ENCODE measurements at places on chromosomes 6 and 20. TPM values are rescaled to one million over a fixed set of nuclear protein-coding genes. Genes with fewer than 3 reads are reported as not detected.

The GFOD1 gene
- 26.3 TPM for total RNA-seq

The RBPJL gene
- not detected for total RNA-seq

The TPX2 gene
- 114 TPM for total RNA-seq

The TCP11 gene
- not detected for total RNA-seq

The LY6G5B gene
- 23.9 TPM for total RNA-seq

The EGFL8 gene
- 13.6 TPM for total RNA-seq

DNA sequence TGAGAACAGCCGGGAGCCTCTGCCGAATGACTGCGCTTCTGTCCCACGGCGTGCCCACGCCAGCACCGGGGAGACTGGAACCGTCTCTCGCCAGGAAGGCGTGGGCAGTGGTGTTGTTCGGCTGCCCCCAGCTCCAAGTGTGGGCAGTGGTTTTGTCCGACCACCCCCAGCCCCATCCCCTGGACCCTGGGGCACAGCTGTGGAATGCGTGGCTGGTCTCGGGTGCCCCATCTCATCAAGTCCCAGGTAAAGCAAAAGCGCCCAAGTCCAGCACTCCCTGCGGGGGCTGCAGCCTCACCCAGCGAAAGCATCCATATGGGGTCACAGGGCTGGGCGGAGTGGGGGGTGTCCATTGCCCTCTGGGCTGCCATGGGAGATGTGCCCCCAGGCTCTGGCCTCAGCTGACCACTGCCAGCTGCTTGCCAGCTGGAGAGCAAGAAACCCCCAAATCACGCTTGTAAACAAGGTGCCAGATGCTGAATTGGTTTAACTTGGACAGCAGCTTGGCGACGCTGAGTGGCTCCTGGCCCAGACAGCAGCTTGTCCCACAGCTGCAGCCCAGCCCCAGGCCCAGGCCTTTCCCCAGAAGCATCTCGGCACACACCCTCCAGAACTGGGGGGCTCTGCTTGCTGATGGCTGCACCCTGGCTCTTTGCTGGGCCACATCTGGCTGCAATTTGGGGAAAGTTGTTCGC, 4.5 kb downstream of the CABLES2 start:
- no peak for DNase-seq
- peaks cover 11% of the 10 kb centered on the region for H3K4me1 ChIP-seq
- no peaks in the 10 kb centered on the region for H3K27me3 ChIP-seq

- H3K4me3 ChIP-seq, result no peak overlapping the region
- DNase-seq, result no peak
- no peak overlapping the region for H3K27ac ChIP-seq
- peaks cover 35% of the 10 kb centered on the region for H3K36me3 ChIP-seq
- H3K27me3 ChIP-seq, result no peaks in the 10 kb centered on the region
Observed at GRCh38 chr6:57102976-57103375, 13.0 kb downstream of the ZNF451 start.

- H3K27ac ChIP-seq, result no peak overlapping the region
- H3K27me3 ChIP-seq, result no peaks in the 10 kb centered on the region
Observed at GRCh38 chr6:23027281-23027680, 457.9 kb downstream of the HDGFL1 start.

DNA sequence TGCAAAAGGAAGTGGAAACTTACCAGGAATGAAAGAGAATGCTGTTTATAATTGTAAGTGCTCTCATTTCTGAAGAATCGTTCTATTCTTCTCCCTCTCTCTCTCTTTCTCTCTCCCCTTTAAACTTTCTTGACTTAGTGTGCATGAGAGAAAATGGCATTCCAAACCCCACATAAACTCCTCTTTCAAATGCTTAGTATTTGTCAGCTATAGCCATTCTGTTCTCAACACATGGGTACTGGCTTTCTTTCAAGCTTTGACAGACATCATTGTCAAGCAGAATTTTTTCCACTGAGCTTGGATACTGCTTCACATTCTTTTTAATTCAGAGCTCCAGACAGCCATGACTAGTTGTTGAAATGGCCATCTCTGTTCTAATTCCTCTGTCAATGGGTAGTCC, 51.1 kb upstream of the PREP start:
- H3K4me1 ChIP-seq, result peaks cover 14% of the 10 kb centered on the region
- no peaks in the 10 kb centered on the region for H3K36me3 ChIP-seq
- no peak overlapping the region for H3K4me3 ChIP-seq
- DNase-seq, result no peak

- H3K4me1 ChIP-seq, result no peaks in the 10 kb centered on the region
- H3K27me3 ChIP-seq, result peaks cover 6% of the 10 kb centered on the region
- no peak for DNase-seq
Observed at GRCh38 chr6:130776287-130776925, 50.8 kb upstream of the SMLR1 start.

DNA sequence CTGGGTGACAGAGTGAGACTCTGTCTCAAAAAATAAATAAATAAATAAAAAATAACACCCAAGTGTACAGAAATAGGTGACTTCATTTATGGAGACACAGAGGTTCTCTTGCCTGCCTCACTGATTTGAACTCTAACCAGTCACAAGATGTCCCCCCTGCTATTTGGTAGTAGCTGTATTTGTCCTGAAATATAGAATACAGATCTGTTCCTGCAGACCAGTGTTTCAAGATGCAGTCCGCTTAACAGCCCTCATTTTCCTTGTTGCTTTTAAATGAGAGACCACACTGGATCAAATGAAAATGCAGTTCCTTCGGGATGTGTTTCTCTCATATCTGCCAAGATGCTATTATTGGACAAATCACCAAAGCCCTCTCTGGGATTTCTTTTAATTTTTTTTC, 7.6 kb downstream of the PLCB4 start:
- H3K27me3 ChIP-seq, result no peaks in the 10 kb centered on the region
- no peak overlapping the region for H3K27ac ChIP-seq
- H3K4me3 ChIP-seq, result no peak overlapping the region
- no peaks in the 10 kb centered on the region for H3K4me1 ChIP-seq
- no peak for DNase-seq
- no peaks in the 10 kb centered on the region for H3K36me3 ChIP-seq

GRCh38 chr6:160274871-160275510, 16.4 kb upstream of the SLC22A2 start:
- no peak overlapping the region for H3K27ac ChIP-seq
- H3K27me3 ChIP-seq, result no peaks in the 10 kb centered on the region
- no peak for DNase-seq
- H3K4me1 ChIP-seq, result no peaks in the 10 kb centered on the region

GRCh38 chr6:117547688-117548621, 54.4 kb downstream of the GOPC start:
- H3K4me1 ChIP-seq, result peaks cover 35% of the 10 kb centered on the region
- no peaks in the 10 kb centered on the region for H3K27me3 ChIP-seq
- H3K36me3 ChIP-seq, result peaks cover 19% of the 10 kb centered on the region
- peak overlapping the region; percentile 8 for H3K4me3 ChIP-seq
- DNase-seq, result peak; percentile 64

GRCh38 chr20:4555188-4555890, 166.4 kb upstream of the PRND start:
- H3K4me1 ChIP-seq, result peaks cover 35% of the 10 kb centered on the region
- no peaks in the 10 kb centered on the region for H3K27me3 ChIP-seq
- H3K36me3 ChIP-seq, result no peaks in the 10 kb centered on the region
- DNase-seq, result peak; percentile 88
- peak overlapping the region; percentile 75 for H3K27ac ChIP-seq
- H3K4me3 ChIP-seq, result no peak overlapping the region

- no peaks in the 10 kb centered on the region for H3K27me3 ChIP-seq
- no peak overlapping the region for H3K27ac ChIP-seq
- H3K36me3 ChIP-seq, result no peaks in the 10 kb centered on the region
- peaks cover 6% of the 10 kb centered on the region for H3K4me1 ChIP-seq
- H3K4me3 ChIP-seq, result no peak overlapping the region
- DNase-seq, result no peak
Observed at GRCh38 chr6:116003668-116004067, 57.0 kb downstream of the FRK start.

DNA sequence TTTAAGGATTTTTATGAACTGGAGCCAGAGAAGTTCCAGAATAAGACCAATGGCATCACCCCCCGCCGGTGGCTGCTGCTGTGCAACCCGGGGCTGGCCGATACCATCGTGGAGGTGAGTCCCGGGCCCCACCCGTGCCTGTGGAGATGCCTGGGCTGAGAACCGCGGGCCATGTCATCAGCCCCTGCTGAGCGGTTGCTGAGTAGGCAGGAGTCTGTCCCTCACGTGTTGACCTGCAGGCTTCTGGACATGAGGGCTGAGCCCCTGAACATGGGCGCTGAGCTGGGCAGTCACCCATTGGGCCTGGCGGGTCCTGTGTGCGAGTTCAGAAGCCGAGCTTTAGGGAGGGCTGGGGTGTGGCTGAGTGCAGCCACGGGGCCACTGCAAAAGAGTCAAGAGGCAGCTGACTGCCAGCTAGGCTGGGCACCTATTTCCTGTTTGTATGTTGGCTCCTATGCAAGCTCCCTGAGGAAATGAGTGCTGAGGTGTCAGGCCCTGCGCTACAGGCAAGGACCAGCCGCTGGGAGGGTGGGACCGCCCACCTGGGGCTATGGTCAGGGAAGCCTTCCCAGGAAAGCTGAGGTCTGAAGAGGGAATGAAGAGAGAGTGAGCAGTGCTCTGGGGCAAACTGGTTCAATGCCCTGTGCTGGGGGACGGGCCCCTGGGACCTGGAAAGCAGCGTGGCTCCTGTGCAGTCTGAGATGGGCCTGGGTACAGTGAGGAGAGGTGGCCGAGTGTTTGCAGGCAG, 34.3 kb downstream of the PYGB start:
- H3K27me3 ChIP-seq, result no peaks in the 10 kb centered on the region
- H3K4me1 ChIP-seq, result no peaks in the 10 kb centered on the region
- no peak for DNase-seq
- no peak overlapping the region for H3K27ac ChIP-seq

- no peak overlapping the region for H3K27ac ChIP-seq
- DNase-seq, result no peak
- no peaks in the 10 kb centered on the region for H3K4me1 ChIP-seq
Observed at GRCh38 chr6:9178071-9178470, 742.7 kb upstream of the SLC35B3 start.

DNA sequence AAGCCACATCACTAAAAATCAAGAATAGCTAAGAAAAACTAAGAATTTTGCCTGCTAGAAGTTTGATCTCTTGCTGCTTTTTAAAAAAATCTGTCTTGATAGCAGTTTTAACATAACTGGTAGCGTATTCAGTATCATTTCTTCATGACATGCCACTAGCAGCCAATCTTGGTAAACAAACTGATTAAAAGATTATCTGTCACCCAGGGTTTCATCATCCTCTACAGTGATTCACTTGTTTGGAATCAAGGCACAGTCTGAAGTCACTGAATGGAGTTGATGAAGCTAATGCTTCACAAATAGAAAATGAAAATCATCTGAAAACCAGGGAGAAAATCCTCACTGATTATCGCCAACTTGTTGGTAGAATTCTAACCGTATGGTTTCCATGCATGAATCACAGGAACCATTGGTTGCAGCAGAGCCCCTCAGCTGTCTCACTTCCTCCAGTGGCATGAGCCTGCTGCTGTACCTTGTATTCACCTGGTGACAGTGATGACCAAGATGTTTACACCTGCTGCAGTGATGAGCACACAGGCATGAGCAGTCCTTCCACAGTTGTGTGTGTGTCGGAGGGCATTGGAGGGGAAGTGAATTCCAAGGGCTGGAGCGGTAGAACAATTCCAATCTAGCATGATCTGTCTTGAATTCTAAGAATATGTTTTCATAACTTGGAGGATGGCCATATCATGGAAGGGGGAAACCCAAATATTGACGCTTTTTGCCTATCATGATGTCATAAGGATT, 275.0 kb downstream of the KHDC1L start:
- H3K36me3 ChIP-seq, result no peaks in the 10 kb centered on the region
- H3K4me3 ChIP-seq, result no peak overlapping the region
- peaks cover 29% of the 10 kb centered on the region for H3K4me1 ChIP-seq

DNA sequence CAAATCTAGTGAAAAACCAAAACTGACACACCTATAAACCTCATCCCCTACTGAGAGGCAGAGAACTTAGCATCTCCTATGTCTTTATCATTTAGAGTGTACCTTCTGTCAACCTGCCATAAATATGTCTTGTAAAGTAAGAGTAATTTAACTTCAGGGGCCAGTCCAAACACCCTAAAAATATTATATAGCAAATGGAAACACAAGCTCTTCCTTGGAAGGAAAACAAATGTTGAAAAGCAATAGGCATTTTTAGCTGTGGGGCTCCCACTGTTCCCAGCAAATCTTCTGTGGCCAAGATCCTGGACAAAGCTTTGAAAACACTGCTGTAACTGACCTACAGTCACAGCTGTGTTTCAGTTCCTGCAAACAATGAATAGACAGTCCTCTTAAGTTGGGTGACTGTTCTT, 140.0 kb upstream of the RNF217 start:
- H3K4me3 ChIP-seq, result no peak overlapping the region
- H3K27ac ChIP-seq, result no peak overlapping the region
- H3K36me3 ChIP-seq, result no peaks in the 10 kb centered on the region
- DNase-seq, result no peak
- H3K27me3 ChIP-seq, result no peaks in the 10 kb centered on the region

- no peaks in the 10 kb centered on the region for H3K36me3 ChIP-seq
- H3K4me3 ChIP-seq, result no peak overlapping the region
- no peaks in the 10 kb centered on the region for H3K4me1 ChIP-seq
- H3K27ac ChIP-seq, result no peak overlapping the region
- H3K27me3 ChIP-seq, result no peaks in the 10 kb centered on the region
Observed at GRCh38 chr6:94005835-94006234, 586.5 kb upstream of the EPHA7 start.

GRCh38 chr20:6515261-6515660, 252.2 kb upstream of the BMP2 start:
- H3K4me3 ChIP-seq, result no peak overlapping the region
- peak; percentile 45 for DNase-seq
- H3K27ac ChIP-seq, result no peak overlapping the region
- no peaks in the 10 kb centered on the region for H3K27me3 ChIP-seq
- peaks cover 30% of the 10 kb centered on the region for H3K4me1 ChIP-seq
- H3K36me3 ChIP-seq, result no peaks in the 10 kb centered on the region

DNA sequence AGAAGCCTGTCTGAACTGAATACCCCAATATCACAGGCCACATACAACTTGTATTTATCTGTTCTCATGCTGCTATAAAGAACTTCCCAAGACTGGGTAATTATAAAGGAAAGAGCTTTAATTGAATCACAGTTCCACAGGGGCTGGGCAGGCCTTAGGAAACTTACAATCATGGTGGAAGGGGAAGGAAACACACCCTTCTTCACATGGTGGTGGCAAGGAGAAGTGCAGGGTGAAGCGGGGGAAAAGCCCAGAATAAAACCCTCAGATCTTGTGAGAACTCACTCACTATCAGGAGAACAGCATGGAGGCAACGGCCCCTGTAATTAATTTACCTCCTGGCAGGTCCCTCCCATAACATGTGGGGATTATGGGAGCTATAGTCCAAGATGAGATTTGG, 50.3 kb upstream of the FNDC1 start:
- no peak overlapping the region for H3K4me3 ChIP-seq
- DNase-seq, result no peak
- no peaks in the 10 kb centered on the region for H3K27me3 ChIP-seq

- H3K27me3 ChIP-seq, result no peaks in the 10 kb centered on the region
- no peaks in the 10 kb centered on the region for H3K36me3 ChIP-seq
- H3K4me3 ChIP-seq, result no peak overlapping the region
- DNase-seq, result peak; percentile 70
Observed at GRCh38 chr6:34196116-34196832, 40.4 kb upstream of the HMGA1 start.

- H3K27ac ChIP-seq, result peak overlapping the region; percentile 99
- H3K27me3 ChIP-seq, result no peaks in the 10 kb centered on the region
- peaks cover 25% of the 10 kb centered on the region for H3K4me1 ChIP-seq
- DNase-seq, result peak; percentile 97
Observed at GRCh38 chr6:154410619-154411072, 54.0 kb upstream of the IPCEF1 start.

All from endothelial cell of umbilical vein (primary cell).